ENCODE measurements at places on chromosomes 5 and 9. TPM values are rescaled to one million over a fixed set of nuclear protein-coding genes. Genes with fewer than 3 reads are reported as not detected.

Gene NUDCD2
- total RNA-seq: 36.6 TPM

DNA sequence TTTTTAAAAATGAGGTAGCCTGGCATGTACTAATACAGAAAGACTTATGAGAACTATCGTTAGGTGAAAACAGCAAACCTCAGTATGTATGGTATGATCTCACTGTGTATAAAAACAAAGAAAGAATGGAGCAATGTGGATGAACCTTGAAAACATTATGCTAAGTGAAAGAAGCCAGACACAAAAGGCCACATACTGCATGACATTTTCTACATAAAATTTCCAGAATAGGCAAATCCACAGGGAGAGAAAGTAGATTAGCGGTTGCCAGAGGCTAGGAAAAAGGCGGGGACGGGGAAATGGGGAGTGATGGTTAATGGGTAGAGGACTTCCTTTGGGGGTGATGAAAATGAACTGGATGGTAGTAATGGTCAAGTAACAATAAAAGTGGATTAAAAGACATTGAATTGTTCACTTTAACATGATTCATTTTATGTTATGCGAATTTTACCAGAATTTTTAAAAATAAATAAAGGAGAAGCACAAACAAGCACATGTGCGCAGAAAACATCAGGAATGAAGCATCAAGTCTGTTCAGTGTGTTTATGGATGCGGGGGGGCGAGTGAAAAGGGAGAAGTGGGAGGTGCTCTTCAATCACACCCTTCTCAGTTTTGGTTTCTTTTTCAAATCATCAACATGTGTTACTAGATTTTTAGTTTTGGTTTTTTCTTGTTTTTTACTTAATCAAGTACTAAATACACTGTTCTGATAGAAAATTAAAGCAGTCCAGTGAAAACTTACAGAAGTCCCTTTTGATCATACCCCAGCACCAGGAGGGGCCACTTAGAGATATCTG, 16.3 kb downstream of the ROR2 start:
- no peak for DNase-seq

- no peak for DNase-seq
These were observed 25.4 kb downstream of the RPS23 start for GRCh38 chr5:82252744-82253143.

DNA sequence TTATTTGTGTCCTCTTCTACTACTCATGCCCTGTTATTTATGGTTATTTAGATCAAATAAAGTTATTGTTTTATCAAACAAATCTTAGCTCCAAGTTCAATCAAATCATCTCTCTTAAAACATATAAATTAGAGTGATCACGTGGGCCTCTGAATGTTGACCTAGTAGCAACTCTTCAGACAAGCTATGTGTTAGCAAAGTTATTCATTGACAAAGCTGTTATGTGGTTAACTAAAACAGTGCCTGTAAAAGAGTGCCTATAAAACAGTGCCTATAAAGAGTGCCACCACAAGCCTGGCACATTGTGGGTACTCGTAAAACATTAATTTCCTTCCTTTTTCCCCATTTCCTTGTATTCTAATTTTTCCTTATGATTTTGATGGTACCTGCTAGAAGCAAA, 421.9 kb downstream of the HCN1 start:
- DNase-seq: no peak

DNA sequence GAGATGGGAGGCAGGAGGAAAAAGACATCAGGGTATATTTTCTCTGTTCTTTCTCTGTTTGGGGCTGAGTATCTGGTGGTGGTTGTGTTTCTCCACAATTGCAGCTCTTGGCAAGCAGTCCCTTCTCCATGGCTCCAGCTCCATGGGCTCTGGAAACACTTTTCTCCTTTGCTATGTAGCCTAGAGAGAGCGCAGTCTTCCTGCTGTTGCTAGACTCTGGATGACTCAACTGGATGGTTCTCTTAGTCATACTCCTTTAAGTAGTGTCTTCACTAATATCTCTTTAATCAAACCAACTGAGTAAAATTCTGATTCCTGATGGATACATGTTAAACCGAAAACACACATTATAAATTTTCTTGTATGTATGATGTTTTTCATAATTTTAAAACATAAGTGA, 3.3 kb upstream of the PLGRKT start:
- no peak for DNase-seq

- DNase-seq: no peak
These were observed 93.5 kb downstream of the FOXD1 start for GRCh38 chr5:73355108-73355507.

GRCh38 chr9:1709347-1709746, 305.8 kb upstream of the SMARCA2 start:
- no peak for DNase-seq

GRCh38 chr5:124516567-124516966, 229.9 kb downstream of the ZNF608 start:
- no peak for DNase-seq

DNA sequence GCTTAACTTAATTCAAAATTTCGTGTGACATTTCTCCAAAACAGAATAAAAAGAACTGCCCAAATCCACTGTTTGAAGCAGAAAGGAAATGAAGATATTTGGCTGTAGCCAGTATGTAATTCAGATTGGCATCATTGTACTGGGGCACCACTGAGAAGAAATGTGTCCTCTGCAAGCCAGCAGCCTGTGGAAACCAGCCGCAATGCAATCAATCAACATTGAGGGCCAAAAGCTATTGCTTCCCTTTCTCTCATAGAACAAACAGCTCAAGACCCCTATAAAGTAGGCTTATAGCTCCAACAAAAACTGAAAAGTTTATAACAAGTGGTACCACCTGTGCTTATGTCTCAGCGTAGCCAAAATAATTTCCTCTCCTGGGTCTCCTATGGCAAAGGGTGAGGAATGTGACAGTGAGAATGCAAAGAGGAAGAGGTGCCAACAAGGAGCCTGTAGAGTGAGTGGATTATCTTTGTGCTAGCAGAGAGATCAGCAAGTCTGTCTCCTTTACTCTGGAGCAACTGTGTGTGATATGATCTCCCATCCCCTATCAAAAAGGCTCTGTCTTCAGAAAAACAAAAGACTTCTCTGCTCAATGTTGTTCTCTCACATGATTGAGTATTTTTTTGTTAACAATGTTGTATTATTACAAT, 1072.3 kb upstream of the DMAC1 start:
- DNase-seq: no peak

DNA sequence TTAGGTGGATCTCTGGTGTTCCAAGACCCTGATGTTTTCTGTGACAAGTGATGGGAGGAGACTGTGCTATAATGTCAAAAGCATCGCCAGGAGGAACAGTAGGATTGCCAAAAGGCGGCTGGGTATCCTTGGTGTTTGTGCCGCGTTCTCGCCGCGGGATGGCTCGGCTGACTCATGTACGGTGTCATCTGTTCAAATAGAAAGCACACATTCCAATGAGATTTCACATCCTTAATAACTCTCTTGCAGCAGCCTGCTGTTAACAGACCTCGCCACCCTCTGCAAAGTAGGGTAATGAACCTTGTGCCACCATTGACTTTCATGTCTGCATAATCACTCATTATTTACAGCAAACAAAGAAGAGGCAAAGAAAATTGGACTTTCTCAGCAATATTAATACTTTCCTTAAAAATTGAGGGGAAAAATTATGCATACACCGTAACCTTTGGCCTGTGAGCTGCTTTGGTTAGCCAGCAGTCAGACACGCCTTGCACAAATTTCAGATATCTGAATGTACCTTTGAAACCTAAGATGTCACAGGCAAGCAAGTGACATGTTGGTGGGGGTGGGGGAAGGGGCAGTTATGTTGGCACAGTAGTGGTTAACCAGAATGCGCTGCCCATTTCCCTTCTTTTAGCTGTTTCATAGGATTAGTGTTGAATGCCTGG, 289.4 kb downstream of the EFNA5 start:
- no peak for DNase-seq

DNA sequence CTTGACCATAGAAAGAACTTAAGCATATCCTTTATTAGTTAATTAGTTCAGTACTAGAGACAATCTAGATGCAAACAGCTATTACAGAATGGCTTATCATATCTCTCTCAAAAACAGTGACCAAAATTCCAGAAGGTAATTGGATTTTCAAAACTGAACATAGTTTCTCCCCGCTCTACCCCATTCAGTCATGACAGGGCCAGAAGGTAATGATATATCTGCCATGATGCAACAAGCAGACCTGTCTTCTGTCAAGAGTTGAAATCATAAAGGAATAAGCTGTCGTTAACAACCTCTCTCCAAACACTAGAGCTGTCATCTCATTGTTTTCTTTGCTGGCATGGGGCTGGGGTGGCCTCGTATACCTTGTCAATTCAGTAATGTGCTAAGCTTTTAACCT, 200.5 kb upstream of the POU5F2 start:
- DNase-seq: no peak

DNA sequence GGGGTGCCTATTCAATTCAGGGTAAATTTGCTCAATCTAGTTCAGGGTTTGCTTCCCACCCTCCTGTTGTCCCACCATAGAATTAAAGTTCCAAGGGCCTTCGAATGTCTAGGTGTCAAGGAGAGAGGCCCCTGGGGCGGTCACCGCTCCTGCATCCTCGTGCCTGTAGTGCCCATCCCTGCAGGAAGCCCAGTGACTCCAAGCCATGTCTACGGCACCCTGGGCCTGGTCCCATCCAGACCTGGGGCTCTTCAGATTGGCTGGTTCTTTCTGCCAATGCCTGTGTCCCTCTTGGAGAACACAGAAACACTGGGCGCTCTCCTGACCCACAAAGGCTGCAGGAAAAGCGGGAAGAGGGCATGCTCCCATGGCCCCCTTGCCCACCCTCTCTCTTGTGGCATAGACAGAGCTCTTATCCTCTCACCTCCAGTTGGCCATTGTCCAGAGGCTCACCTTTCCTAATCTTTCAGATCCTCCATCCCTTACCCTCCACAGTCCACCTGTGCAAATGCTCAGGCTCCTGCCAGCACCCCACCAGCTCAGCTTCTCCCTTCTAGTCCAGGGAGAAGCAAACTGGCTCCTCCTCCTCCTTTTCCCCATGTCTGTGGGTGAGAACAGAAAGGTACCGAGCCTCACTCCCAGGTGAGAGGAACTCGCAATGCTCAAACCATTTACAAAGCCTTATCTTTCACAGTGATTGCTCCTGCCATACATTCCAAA, 253.0 kb upstream of the IRX2 start:
- no peak for DNase-seq

All from spinal cord (tissue), 10 donors.